ENCODE measurements at places on chromosomes 7 and 10.

GRCh38 chr7:34133983-34134782 is 228.8 kb downstream of the BMPER start:
- peak; percentile 63 for DNase-seq

DNA sequence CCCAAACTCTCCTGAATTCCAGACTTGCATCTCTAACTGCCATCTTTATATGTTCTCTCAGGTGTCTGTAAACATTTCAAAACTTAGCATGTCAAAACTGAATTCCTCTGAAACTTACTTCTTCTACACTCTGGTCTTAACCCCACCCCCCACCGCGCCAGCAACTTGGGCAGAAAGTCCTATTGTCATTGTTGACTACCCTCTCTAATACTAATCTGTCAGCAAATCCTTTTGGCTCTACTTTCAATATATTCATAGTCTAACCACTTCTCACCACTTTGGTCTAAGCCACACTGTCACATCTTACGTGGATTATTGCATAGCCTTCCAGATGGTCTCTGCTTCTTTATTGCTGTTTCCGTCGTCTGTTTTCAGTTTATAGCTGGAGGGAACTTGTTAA is 86.6 kb downstream of the AHCYL2 start:
- DNase-seq, result no peak

DNA sequence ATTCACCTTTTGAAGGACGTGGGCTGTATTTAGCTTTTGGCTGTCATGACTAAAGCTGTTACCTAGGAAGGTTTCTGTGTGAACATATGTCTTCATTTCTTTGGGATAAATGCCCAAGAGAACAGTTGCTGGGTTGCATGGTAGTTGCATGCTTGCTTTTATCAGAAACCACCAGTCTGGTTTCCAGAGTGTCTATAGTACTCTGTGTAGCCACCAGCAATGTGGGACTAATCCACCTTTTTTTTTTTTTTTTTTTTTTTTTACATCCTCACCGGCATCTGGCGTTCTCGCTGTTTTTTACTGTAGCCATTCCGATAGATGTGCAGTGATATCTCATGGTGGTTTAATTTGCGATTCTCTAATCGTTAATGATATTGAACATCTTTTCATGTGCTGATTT is 297.8 kb downstream of the SDK1 start:
- no peak for DNase-seq

DNA sequence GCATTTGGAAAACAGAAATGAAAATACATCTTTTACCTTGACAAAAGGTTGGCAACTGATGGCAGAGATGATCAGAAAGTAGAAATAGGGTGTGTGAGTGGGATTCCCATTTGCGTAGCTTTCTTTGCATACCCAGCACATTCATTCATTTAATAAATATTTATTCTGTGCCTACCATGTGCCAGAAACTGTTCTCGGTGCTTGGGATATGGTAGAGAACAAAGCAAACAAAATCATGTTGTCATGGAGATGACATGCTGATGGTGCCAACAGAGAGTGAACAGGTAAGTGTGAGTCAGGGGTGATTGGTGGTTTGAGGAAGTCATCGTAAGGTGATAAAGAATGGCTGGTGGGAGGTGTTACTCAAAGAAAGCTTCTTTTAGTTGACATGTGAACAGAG is 45.4 kb downstream of the CACNB2 start:
- no peak for DNase-seq

- no peak for DNase-seq
These were observed 107.2 kb upstream of the INHBA start for GRCh38 chr7:41809940-41810576.

- no peak for DNase-seq
These were observed 40.8 kb downstream of the PAPOLB start for GRCh38 chr7:4820967-4821471.

DNA sequence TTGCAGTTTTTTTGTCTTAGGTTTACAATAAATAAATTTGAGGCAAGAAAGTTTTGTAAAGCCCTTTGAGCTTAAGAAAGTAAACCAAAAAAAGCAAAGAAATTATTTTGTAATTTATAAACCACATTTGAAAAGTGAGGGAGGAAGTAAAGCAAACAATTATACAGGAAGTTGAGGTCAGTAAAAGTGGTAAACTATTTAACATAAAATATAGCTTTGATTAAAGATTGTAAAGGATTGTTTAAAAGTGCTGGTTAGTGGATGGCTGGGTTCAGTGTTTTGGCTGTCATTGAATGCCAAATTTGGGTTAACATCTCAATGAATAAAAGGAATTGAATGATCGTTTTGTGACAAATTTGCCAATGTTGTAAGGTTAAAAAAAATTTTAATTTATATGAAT is 9.9 kb downstream of the SOSTDC1 start:
- DNase-seq, result no peak

GRCh38 chr10:77175631-77176222 is 461.9 kb downstream of the KCNMA1 start:
- no peak for DNase-seq

DNA sequence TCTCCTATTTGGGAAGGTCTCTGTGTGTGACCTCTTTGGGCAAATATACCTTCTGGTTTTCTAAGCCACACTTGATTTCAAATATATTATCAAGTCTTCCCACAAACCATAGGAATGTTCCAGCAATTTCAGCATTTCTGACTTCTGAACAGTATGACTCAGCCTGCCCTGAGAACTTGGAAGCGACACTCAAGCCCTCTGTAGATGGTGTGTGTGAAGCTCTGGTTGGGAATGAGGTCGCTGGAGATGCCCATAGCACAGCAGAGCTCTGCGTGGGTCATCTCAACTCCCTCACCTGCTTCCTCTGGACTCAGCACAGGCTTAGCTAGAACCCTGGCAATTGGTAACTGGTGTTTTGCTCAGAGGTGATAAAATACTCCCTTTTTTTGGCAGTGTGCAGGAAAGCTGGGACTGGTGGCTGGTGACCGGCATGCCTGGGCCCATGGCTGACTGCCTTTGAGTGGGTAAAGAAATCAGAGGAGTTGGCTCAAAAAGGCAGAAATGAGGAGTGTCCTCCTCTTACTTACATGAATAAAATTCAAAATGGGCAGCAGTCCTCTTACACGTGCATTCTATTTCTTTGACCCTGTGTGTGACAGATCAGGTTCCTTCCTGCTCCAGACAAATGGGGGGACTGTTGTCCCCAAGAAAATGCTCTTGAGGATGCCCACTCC is 87.5 kb upstream of the NRP1 start:
- DNase-seq, result no peak
